ENCODE measurements at places on chromosomes 13 and 19. TPM values are rescaled to one million over a fixed set of nuclear protein-coding genes. Genes with fewer than 3 reads are reported as not detected.

The CIC gene
- total RNA-seq: 119 TPM

The CRX gene
- total RNA-seq: not detected

The FRY gene
- total RNA-seq: 17.2 TPM

The TEX101 gene
- not detected for total RNA-seq

The HRC gene
- total RNA-seq: 7.1 TPM

Measured in adrenal gland (tissue), 19 donors.